Umbilical cord (tissue), 2 donors: ENCODE measurements at places on chromosomes 5 and 9. TPM values are rescaled to one million over a fixed set of nuclear protein-coding genes. Genes with fewer than 3 reads are reported as not detected.

DAB2 gene
- total RNA-seq, result 87.9 TPM

PCDHGB2 gene
- total RNA-seq, result 4.6 TPM

GFI1B gene
- 0.48 TPM for total RNA-seq

CDH10 gene
- total RNA-seq, result 2.2 TPM

GALNT12 gene
- 11.1 TPM for total RNA-seq

SHLD3 gene
- 2.2 TPM for total RNA-seq
